Activated CD4-positive, alpha-beta T cell treated with anti-CD3 and anti-CD28 coated beads, Interleukin-2, amount 10 ng/mL, durations not matched to agents 24 days and 14 days (primary cell): ENCODE measurements at places on chromosomes 2 and 18. TPM values are rescaled to one million over a fixed set of nuclear protein-coding genes. Genes with fewer than 3 reads are reported as not detected.
A peak's percentile ranks its signal among the peaks of the same experiment; 100 is the strongest.

Gene FN1
- 1.0 and 1.6 TPM in 2 replicates for total RNA-seq

- peaks cover 22% of the 10 kb centered on the region for H3K4me1 ChIP-seq
- no peak for DNase-seq
- no peaks in the 10 kb centered on the region for H3K27me3 ChIP-seq
- peaks cover 29% of the 10 kb centered on the region for H3K36me3 ChIP-seq
- H3K27ac ChIP-seq = peak overlapping the region; percentile 75
- no peak overlapping the region for H3K4me3 ChIP-seq
Measured at GRCh38 chr2:10400002-10400401, 48.1 kb downstream of the ODC1 start.

- no peak for DNase-seq
- H3K27me3 ChIP-seq = no peaks in the 10 kb centered on the region
- no peak overlapping the region for H3K27ac ChIP-seq
- no peaks in the 10 kb centered on the region for H3K4me1 ChIP-seq
- H3K36me3 ChIP-seq = no peaks in the 10 kb centered on the region
Measured at GRCh38 chr2:198756166-198756565, 701.6 kb downstream of the SATB2 start.

- H3K27ac ChIP-seq = peak overlapping the region; percentile 92
- DNase-seq = no peak
- H3K36me3 ChIP-seq = peaks cover 5% of the 10 kb centered on the region
- peaks cover 9% of the 10 kb centered on the region for H3K27me3 ChIP-seq
- peaks cover 20% of the 10 kb centered on the region for H3K4me1 ChIP-seq
Measured at GRCh38 chr2:37390777-37391176, 46.3 kb downstream of the QPCT start.

GRCh38 chr2:241224018-241224850, 35.8 kb downstream of the ANO7 start:
- peaks cover 25% of the 10 kb centered on the region for H3K36me3 ChIP-seq
- peaks cover 8% of the 10 kb centered on the region for H3K4me1 ChIP-seq
- H3K27ac ChIP-seq = no peak overlapping the region

DNA sequence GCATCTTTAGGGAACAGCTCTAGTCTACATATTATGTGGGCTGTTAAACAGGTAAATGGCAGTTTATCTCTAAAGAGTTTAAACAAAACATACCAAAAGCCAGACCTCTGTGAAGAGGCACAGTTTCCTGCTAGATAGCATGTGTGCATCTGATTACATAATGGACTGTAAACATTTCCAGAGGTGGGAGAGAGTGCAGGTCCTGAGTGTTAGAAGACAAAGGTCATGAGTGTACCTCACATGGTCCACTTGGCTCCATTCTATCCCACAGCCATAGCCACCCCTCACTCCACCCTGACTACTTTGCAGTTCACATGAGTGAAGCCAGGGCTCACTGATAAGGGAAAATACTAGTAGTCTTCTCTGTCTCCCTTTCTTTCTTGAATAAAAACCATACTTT, 233.4 kb downstream of the MTX2 start:
- H3K4me3 ChIP-seq = no peak overlapping the region
- H3K27ac ChIP-seq = no peak overlapping the region
- no peaks in the 10 kb centered on the region for H3K4me1 ChIP-seq
- no peak for DNase-seq

DNA sequence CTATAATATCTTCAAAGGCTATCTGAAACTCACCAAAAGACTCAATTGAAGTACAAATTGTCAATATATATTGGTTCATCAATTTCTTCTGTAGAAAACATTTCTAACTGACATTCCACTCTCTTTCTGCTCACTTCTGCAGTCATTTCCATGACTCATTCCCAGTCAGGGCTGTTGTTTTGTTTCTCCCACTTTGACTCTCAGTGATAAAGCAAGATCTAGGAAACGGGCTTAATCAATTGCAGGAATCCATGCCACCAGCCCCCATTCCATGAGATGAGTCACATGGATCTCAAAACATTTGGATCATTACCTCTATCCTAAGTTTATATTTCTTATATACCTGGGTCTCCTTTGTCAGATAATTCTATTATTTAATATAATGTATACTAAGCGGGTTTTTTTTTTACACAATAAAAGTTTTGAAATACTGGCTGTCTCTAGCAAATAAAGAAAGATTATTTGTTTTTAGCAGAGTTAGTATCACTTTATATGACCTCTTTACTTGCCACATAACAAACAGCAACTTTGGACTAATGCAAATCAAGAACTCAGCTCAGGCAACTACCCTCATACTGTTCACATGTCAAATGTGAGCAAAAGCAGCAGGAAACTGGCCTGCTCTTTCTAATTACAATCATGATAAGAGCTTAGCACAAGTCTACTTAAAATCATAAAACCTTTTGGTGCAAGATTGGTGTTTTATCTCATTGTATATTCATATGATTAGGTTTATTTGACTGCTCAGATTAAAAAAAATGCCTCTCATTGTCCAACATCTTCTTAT, 251.1 kb upstream of the PIK3C3 start:
- DNase-seq = no peak
- H3K27me3 ChIP-seq = no peaks in the 10 kb centered on the region
- H3K36me3 ChIP-seq = no peaks in the 10 kb centered on the region
- no peak overlapping the region for H3K27ac ChIP-seq
